ENCODE measurements at places on chromosomes 7 and 10. TPM values are rescaled to one million over a fixed set of nuclear protein-coding genes. Genes with fewer than 3 reads are reported as not detected.
A peak's percentile ranks its signal among the peaks of the same experiment; 100 is the strongest.

DNA sequence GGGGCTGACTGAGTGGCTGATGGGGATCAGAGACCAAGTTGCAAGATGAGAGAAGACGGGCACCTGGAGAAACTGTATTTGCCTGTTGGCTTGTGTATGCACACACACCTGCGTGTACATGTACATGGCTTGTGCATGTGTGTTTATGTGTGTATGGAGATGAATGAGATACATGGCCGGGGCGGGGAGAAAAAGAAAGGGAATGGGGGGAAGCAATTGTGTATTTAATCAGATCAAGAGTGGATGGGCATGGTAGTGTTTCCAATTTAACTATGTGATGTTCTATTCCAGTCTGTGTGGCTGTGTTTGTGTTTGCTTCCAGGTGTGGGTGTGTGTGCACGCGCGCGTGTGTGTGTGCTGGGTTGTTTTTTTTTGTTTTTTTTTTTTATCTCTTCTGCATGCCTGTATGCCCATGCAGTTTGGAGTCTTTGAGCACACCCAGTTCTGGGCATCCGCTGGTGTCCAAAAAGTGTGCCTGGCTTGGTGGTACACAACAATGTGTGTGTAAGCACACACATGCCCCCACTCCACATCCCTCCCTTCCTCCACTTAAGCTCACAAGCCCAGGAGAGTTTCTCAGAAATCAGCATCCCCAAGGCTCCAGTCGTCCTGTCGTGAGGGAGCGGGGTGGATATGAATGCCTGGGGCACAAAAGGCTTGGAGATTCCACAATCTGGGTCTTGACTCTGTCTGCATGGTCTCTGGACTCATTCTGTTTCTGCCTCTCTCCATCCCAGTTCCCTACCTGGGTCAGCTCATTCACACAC, 2.5 kb upstream of the VGF start:
- peaks cover 73% of the 10 kb centered on the region for H3K27me3 ChIP-seq
- DNase-seq = no peak
- peak overlapping the region; percentile 57 for H3K27ac ChIP-seq
- peak overlapping the region; percentile 25 for H3K4me3 ChIP-seq

PDLIM1 gene
- 3.2 TPM for total RNA-seq

GRCh38 chr7:148379677-148380076, 210.9 kb upstream of the C7orf33 start:
- no peaks in the 10 kb centered on the region for H3K27me3 ChIP-seq
- no peaks in the 10 kb centered on the region for H3K36me3 ChIP-seq
- H3K27ac ChIP-seq = no peak overlapping the region
- H3K4me3 ChIP-seq = no peak overlapping the region

FZD8 gene
- 0.56 TPM for total RNA-seq

GRCh38 chr10:76282061-76283025, 850.9 kb downstream of the LRMDA start:
- no peaks in the 10 kb centered on the region for H3K27me3 ChIP-seq
- no peaks in the 10 kb centered on the region for H3K4me1 ChIP-seq
- no peak for DNase-seq
- H3K36me3 ChIP-seq = no peaks in the 10 kb centered on the region
- H3K27ac ChIP-seq = no peak overlapping the region

GRCh38 chr7:106562711-106563366, 98.1 kb downstream of the CCDC71L start:
- H3K4me1 ChIP-seq = no peaks in the 10 kb centered on the region
- no peak overlapping the region for H3K4me3 ChIP-seq
- no peak overlapping the region for H3K27ac ChIP-seq
- H3K27me3 ChIP-seq = peaks cover 2% of the 10 kb centered on the region
- no peaks in the 10 kb centered on the region for H3K36me3 ChIP-seq

GRCh38 chr7:20201380-20201779, 15.8 kb downstream of the MACC1 start:
- H3K27me3 ChIP-seq = no peaks in the 10 kb centered on the region
- H3K4me3 ChIP-seq = no peak overlapping the region
- H3K27ac ChIP-seq = no peak overlapping the region

GRCh38 chr10:81496626-81497025, 378.4 kb upstream of the NRG3 start:
- no peaks in the 10 kb centered on the region for H3K4me1 ChIP-seq
- no peak overlapping the region for H3K4me3 ChIP-seq
- H3K27me3 ChIP-seq = no peaks in the 10 kb centered on the region
- H3K36me3 ChIP-seq = no peaks in the 10 kb centered on the region

DNA sequence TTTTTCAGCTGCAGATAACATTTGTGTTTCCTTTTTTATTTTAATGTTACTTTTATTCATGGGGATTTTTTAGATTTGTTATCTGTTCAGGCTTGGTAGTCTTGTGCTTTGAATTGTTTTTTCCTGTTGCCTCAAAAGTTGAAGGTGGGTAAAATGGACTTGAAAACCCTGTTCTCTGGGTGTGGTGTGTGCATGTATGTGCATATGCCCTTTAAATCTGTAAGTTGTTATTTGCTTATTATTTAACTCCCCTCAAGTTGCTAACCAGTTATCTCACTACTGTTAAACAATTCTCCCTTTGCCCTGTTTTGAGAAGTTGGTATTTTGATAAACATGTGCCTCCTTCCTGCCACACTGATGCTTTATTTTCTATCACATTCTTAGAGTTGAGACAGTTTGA, 30.6 kb downstream of the TSPAN14 start:
- H3K36me3 ChIP-seq = peaks cover 38% of the 10 kb centered on the region
- no peaks in the 10 kb centered on the region for H3K27me3 ChIP-seq
- peak overlapping the region; percentile 92 for H3K27ac ChIP-seq
- H3K4me3 ChIP-seq = peak overlapping the region; percentile 79
- peaks cover 69% of the 10 kb centered on the region for H3K4me1 ChIP-seq

AGBL3 gene
- 2.0 TPM for total RNA-seq

- no peak for DNase-seq
- H3K27ac ChIP-seq = no peak overlapping the region
- H3K4me1 ChIP-seq = no peaks in the 10 kb centered on the region
- no peaks in the 10 kb centered on the region for H3K27me3 ChIP-seq
- no peak overlapping the region for H3K4me3 ChIP-seq
- no peaks in the 10 kb centered on the region for H3K36me3 ChIP-seq
Measured at GRCh38 chr7:25801214-25801613, 350.8 kb upstream of the NFE2L3 start.

DNA sequence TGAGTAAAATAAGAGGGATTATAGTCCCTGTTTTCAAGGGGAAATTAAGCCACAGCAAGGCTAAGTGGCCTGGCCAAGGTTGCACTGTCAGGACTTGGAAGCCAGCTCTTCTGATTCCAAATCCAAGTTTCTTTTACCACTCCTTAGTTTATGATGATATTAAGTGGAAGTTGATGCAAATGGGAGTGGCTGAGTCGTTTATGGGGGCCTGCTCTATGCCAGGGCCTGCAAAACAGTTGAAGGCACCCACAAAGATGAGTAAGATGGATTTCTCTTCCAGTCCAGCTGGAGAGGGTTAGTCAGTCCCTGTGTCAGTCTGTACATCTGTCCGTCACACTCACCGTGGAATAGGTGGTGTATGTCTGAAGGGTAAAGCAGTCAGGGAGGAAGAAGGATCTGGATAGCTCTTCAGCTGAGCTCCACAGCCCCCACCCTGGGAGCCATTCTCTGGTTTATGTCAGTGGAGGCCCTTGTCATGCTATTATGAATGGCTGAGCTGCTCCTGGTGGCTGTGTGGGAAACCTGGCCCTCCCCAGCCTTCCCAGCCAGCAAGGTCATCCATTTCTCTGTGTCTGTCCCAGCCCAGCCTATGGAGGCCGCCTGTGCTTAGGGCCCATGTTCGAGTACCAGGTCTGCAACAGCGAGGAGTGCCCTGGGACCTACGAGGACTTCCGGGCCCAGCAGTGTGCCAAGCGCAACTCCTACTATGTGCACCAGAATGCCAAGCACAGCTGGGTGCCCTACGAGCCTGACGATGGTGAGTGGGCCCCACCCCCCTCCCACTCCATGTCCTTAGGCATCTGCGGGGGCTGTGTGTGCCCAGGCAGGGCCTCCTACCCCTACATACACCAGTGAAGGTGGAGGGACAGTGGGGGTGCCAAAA, 44.5 kb downstream of the TBATA start:
- DNase-seq = no peak
- H3K4me3 ChIP-seq = no peak overlapping the region
- no peaks in the 10 kb centered on the region for H3K27me3 ChIP-seq
- no peaks in the 10 kb centered on the region for H3K36me3 ChIP-seq

GRCh38 chr10:5076615-5077014, 17.6 kb upstream of the AKR1C3 start:
- peaks cover 2% of the 10 kb centered on the region for H3K27me3 ChIP-seq
- DNase-seq = no peak
- no peaks in the 10 kb centered on the region for H3K4me1 ChIP-seq
- no peak overlapping the region for H3K4me3 ChIP-seq

LRRC18 gene
- total RNA-seq = not detected

DNA sequence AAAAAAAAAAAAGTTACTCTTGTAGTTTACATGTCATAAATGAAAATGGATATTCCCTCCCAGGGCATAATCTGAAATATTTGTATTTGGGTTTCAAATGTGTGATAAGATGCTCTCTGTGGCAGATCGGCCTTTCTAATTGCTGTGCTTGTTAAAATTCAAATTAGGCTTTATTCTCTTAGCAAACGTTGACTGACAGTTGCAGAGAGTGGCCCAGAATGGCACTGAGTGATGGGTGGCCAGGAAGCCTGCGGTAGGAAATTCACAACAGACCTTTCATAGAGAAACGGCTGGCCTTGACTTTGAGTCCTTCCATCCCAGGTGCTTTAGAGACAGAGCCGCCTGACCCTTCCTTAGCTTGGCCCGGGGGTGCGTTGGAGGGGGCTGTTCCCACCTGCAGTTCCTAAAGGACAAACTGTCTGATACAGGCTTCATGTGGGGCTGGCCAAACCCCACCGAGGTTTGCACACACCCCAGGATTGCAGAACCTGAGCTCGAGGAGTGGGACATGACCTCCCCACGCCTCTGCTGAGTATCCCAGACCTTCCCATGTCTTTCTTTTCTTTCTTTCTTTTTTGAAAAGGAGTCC, 152.7 kb downstream of the CUX1 start:
- no peaks in the 10 kb centered on the region for H3K27me3 ChIP-seq
- no peak overlapping the region for H3K27ac ChIP-seq
- H3K4me1 ChIP-seq = no peaks in the 10 kb centered on the region
- no peaks in the 10 kb centered on the region for H3K36me3 ChIP-seq
- no peak for DNase-seq
- no peak overlapping the region for H3K4me3 ChIP-seq

- H3K27me3 ChIP-seq = peaks cover 5% of the 10 kb centered on the region
- H3K36me3 ChIP-seq = no peaks in the 10 kb centered on the region
- H3K27ac ChIP-seq = no peak overlapping the region
- no peak for DNase-seq
Measured at GRCh38 chr10:48836605-48837004, 103.0 kb downstream of the LRRC18 start.

HOGA1 gene
- total RNA-seq = not detected
